ENCODE measurements at places on chromosomes 16 and 17.

GRCh38 chr16:54923055-54923473, 7.6 kb upstream of the IRX5 start:
- DNase-seq: no peak

DNA sequence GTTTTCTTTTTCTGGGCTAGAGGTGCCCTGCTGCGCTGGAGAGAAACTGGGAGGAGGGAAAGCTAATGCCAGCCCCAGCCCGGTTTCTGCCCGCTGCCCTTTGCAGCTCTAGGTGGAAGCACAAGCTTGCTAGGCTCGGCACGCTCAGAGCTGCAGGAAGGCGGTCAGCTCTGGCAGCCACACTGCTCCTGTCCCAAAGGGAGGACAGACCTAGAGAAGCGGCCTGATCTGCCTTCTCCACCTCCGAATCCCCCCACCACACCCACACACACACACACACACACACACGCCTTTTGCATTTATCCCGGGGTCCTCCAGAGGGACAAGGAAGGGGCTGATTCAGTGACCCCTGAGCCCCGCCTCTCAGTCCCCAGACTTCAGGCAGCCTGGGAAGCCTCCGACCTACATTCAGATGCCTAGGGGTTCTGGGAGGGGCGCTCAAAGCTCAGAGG, 418.1 kb downstream of the SOX9 start:
- DNase-seq: no peak

DNA sequence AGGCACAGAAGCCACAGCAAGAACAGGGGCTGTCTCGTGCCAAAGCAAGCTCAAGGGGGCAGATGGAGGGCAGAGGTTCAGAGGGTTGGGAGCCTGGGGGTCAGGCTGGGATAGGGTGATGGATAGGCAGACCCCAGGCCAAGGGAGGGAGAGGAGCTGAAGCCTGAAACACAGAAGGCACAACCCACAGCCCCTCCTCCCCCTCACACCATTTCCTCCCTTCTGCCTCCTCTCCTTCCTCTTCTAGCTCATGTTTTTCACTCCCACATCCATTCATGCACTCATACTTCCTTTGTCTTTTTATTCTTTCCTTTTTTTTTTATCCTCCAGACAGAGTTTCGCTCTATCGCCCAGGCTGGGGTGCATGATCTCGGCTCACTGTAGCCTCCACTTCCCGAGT, 61.1 kb downstream of the SOCS1 start:
- no peak for DNase-seq

GRCh38 chr17:64736804-64737492, 74.8 kb upstream of the SMURF2 start:
- DNase-seq: no peak

- no peak for DNase-seq
These were observed 48.4 kb downstream of the CLEC16A start for GRCh38 chr16:10992797-10993196.

Data from NCI-H1417 treated with DMSO at 0.1 percent for 48 hours (cell line).